ENCODE measurements at places on chromosomes 3 and 15. TPM values are rescaled to one million over a fixed set of nuclear protein-coding genes. Genes with fewer than 3 reads are reported as not detected.
A peak's percentile ranks its signal among the peaks of the same experiment; 100 is the strongest.

NEK11 gene
- total RNA-seq = 3.0 TPM

HTR3E gene
- not detected for total RNA-seq

GOLGA8S gene
- not detected for total RNA-seq

ADAMTS17 gene
- not detected for total RNA-seq

GRCh38 chr15:57205996-57206395, 170.3 kb upstream of the CGNL1 start:
- DNase-seq = no peak

- DNase-seq = no peak
These were observed 13.9 kb downstream of the OR5H15 start for GRCh38 chr3:98180319-98180890.

DNA sequence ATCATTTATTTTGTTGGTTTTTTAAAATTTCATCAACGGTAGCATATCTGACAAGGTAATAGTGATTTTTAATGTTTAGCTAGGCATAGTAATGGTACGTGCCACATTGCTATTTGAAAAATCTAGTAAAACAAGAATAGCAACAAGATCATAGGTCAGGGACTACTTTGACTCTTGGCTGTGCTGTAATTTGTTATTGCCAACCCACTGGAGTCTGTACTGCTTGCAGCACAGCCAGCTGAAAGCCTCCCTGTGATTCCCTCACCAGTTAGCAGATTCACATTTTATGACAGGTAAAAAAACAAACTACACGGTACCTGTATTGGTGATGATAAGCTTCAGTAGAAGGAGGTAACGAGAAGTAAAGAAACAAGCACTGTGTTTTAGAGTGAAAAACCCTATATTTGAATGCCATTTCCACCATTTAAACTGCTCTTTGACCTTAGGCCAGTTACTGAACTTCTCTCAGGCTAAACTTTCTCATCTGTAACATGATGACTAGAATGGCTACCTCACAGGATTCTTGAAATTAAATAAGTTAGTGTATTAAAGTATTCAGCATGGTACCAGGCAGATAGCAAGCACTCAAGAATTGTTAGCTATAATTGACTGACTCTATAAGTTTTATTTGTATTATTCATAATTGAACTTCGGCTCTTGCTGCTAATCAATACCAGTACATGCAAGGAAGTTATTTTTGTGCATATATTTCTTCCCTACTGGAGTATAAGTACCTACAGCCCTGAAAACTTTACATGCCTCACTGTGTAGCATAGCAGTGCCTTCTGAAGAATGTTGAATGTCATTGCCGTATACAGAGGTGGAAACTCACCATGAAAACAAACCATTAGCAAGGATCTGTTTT, 16.1 kb downstream of the FILIP1L start:
- no peak for DNase-seq

DNA sequence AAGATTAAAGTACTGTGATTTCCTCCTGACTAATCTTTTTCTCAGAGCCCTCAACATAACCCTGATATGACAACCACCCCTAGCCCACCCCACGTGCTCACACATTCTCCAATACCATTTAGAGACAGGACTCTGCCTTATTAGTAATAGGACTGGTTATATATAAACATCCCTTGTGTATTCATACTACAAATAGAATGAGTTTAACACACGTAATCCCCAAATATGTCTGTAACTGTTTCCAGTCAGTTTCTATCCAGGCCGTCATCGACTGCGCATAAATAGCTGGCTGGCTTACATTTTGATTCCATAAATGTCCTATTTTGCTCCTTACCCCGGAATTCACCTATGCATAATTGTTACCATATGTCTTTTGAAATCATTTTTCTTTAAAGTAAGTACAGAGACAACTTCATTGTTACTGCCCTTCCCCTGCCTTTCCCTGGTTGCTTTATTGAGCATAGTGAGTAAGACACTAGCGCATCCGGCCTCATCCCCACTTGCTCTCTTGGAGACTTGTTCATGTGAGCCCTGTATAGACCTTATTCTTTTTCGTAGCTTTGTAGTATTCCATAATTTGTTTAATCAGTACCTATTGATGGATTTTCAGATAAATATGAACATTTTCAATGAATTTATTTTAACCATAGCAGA, 3.5 kb upstream of the P2RY14 start:
- DNase-seq = no peak

- no peak for DNase-seq
These were observed 322.5 kb downstream of the MAGI1 start for GRCh38 chr3:65716071-65716751.

DNA sequence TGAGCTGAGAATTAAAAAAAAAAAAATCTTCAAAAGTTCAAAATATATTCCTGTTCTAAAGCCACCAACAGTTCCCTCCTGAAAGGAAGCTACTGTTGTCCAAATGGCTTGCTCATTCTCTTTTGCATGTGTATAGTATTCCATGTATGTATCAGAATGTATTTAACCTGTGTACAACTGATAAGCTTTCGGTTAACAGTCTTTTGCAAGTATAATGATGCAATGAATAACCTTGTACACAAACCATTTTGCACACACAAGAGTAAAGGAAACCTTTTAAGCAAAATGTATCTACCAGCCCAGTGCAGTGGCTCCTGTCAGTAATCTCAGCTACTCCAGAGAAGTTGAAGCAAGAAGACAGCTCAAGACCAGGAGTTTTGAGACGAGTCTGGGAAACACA, 32.6 kb downstream of the TOPBP1 start:
- DNase-seq = no peak

DNA sequence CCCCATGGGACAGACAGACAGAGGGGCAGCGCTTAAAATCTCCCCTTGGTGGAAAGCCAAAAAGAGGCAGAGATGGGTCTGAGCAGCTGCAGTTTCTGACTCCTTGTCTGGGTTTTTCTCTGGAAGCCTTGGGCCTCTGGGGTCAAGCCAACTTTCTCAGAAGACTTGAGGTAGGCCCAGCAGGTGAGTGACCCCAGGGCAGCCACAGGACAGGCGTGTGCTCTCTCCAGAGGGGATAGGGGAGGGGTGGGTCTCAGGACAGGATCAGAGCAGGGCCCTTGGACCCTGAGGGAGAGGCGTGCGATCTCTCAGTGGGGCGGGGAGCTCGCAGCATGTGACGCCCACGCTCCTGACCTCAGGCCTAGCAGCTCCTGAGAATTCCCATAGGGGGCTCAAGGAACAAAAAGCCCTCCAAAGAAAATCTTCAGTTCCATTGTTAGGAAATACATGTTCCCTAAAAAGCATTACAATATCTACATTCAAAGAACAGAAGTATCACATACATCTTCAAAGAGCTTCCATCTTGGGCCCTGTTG, 34.6 kb upstream of the DUSP7 start:
- no peak for DNase-seq

- DNase-seq = no peak
These were observed 125.7 kb downstream of the SV2B start for GRCh38 chr15:91225741-91226140.

- DNase-seq = peak; percentile 72
These were observed 27.3 kb upstream of the NMB start for GRCh38 chr15:84685304-84685703.

- DNase-seq = no peak
These were observed 343.2 kb downstream of the LSAMP start for GRCh38 chr3:116102037-116102436.

DNA sequence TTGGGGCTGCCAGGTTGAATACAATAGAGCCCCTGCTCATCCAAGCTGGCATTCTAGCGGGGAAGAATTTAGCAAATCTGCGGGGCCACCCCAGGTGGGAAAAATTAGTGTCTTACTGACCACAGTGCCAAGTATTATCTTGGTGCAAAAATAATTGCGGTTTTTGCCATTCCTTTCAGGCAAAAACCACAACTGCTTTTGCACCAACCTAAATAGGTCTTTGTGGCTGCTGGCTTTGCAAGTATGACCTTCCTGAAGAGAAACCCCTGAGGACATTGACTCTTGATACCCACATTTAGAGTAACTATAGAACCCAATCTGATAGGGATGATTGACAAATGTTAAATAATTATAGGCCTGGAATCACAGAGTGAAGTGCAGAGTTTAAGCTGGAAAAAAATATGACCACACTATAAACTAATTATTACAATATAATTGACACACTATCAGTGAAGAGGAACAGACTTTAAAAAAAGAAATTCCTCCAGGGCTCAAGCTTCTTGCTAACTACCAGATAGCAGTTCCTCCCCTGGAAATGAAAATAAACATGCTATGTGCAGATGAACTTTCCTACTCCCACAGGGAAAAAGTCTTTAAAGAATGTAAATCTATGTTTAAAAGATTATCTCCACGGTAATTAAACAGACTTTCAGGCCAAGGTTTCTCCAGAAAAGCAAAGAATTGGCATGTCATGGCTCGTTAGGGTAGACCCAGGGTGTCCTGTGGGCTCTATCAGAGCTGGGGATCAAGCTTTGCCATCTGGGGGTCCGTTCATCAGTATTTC, 34.4 kb downstream of the CA12 start:
- peak; percentile 69 for DNase-seq

GRCh38 chr15:48946074-48946839, 17.5 kb downstream of the SHC4 start:
- no peak for DNase-seq

All from H4 (cell line).